ENCODE measurements at places on chromosomes 5 and 9. TPM values are rescaled to one million over a fixed set of nuclear protein-coding genes. Genes with fewer than 3 reads are reported as not detected.

FOXD4L4 gene
- not detected for total RNA-seq

- H3K27ac ChIP-seq, result no peak overlapping the region
- no peaks in the 10 kb centered on the region for H3K36me3 ChIP-seq
- H3K4me1 ChIP-seq, result no peaks in the 10 kb centered on the region
Observed at GRCh38 chr5:121949885-121950284, 11.9 kb upstream of the SRFBP1 start.

GRCh38 chr9:77512876-77513275, 135.2 kb downstream of the GNA14 start:
- peaks cover 13% of the 10 kb centered on the region for H3K27me3 ChIP-seq
- H3K4me1 ChIP-seq, result peaks cover 12% of the 10 kb centered on the region
- no peak overlapping the region for H3K27ac ChIP-seq

GRCh38 chr5:62354028-62354874, 48.2 kb downstream of the KIF2A start:
- H3K27me3 ChIP-seq, result no peaks in the 10 kb centered on the region
- H3K27ac ChIP-seq, result 0 out of 2 replicates have a peak overlapping the region, but pooled peaks have one; percentile 31
